SIG-M5 (cell line): ENCODE measurements at places on chromosomes 2 and 18.

- no peak for DNase-seq
Measured at GRCh38 chr2:229492034-229492433, 220.9 kb upstream of the PID1 start.

DNA sequence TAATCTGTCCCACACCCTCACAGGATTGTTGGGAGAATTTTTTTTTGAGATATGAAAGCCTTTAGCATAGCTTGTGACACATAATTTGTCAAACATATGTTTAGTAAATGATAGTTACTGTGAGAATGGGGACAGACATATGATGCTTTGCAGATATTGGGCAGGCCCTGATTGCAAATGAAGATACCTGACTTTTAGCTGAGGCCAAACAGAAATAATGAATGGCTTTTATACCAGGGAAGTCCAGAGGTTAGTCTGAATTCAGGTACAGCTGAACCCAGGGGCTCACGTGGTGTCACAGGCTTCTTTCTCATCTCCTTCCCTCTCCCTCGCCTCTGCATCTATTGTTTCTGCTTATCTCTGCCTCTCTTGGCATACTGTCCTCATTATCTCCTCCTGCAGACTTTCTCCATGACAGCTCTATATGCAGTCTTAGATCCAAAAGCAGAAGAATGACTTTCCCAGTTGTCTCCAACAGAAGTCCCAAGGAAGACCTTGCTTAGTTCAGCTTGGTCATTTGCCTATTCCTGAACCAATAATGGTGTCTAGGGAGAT lies 4.9 kb upstream of the WNT10A start:
- DNase-seq, result no peak

GRCh38 chr18:12052866-12053265 lies 40.8 kb upstream of the ANKRD62 start:
- DNase-seq, result no peak

DNA sequence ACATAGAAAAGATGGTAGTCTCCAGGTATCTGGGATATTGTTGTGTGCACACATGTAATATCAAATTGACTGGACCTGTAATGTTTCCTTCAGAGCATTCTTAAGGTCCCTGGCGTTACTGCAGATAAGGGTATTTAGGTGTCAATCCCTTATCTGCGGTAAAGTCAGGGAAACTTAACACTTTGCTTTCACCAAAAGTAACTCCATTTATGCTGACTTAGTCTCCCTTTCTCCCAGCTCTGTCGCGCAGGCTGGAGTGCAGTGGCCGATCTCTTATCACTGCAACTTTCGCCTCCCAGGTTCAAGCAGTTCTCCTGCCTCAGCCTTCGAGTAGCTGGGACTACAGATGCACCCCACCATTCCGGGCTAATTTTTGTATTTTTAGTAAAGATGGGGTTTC lies 1.8 kb downstream of the CNNM3 start:
- no peak for DNase-seq

DNA sequence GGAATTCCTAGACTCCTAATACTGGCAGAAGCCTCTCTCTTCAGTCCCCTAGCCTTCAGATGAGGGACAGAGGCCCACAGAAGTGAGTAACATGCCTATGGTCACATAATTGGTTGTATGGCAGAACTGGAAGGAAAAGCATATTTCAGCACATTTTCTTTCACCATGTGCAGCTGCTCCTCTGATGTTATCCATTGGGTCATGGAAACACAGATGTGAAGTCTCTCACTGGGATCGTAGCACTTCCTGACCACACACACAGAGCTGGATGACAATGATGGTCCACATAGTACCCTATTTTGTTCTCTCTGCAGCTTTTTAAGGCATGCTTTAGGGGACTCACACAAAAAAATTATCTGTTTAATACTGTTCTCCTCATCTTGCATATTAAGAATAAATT lies 24.5 kb downstream of the MYO3B start:
- DNase-seq, result no peak
